Astrocyte (in vitro differentiated cells and primary cell): ENCODE measurements at places on chromosomes 11 and 22. TPM values are rescaled to one million over a fixed set of nuclear protein-coding genes. Genes with fewer than 3 reads are reported as not detected.

- H3K36me3 ChIP-seq: no peaks in the 10 kb centered on the region
- no peak for DNase-seq
- H3K4me1 ChIP-seq: no peaks in the 10 kb centered on the region
- peaks cover 17% of the 10 kb centered on the region for H3K27me3 ChIP-seq
- H3K27ac ChIP-seq: no peak overlapping the region
Measured at GRCh38 chr22:22076932-22077703, 94.5 kb upstream of the TOP3B start.

GRCh38 chr11:63621071-63621470 lies 6.8 kb upstream of the PLAAT3 start:
- H3K27me3 ChIP-seq: no peaks in the 10 kb centered on the region
- no peak overlapping the region for H3K27ac ChIP-seq
- no peaks in the 10 kb centered on the region for H3K36me3 ChIP-seq
- no peak overlapping the region for H3K4me3 ChIP-seq
- no peak for DNase-seq
- H3K4me1 ChIP-seq: no peaks in the 10 kb centered on the region

- peak; percentile 67 for DNase-seq
- H3K27ac ChIP-seq: no peak overlapping the region
- H3K36me3 ChIP-seq: no peaks in the 10 kb centered on the region
- peaks cover 3% of the 10 kb centered on the region for H3K4me1 ChIP-seq
Measured at GRCh38 chr11:88345408-88345807, 7.9 kb upstream of the CTSC start.

- DNase-seq: no peak
- H3K4me3 ChIP-seq: no peak overlapping the region
Measured at GRCh38 chr11:88359541-88359940, 22.0 kb upstream of the CTSC start.

GRCh38 chr11:47765086-47765485 lies 2.1 kb downstream of the FNBP4 start:
- peak; percentile 27 for DNase-seq
- peaks cover 22% of the 10 kb centered on the region for H3K36me3 ChIP-seq
- H3K4me3 ChIP-seq: peak overlapping the region; percentile 99
- H3K27me3 ChIP-seq: no peaks in the 10 kb centered on the region

Gene USH1C
- not detected in 2 replicates for total RNA-seq

- peaks cover 6% of the 10 kb centered on the region for H3K27me3 ChIP-seq
- no peak overlapping the region for H3K27ac ChIP-seq
- no peak overlapping the region for H3K4me3 ChIP-seq
- DNase-seq: no peak
- no peaks in the 10 kb centered on the region for H3K4me1 ChIP-seq
Measured at GRCh38 chr11:65730461-65730860, 9.9 kb upstream of the RNASEH2C start.

GRCh38 chr11:90220391-90220790 lies 2.5 kb downstream of the CHORDC1 start:
- peak; percentile 53 for DNase-seq
- peak overlapping the region; percentile 95 for H3K4me3 ChIP-seq
- H3K27me3 ChIP-seq: no peaks in the 10 kb centered on the region

DNA sequence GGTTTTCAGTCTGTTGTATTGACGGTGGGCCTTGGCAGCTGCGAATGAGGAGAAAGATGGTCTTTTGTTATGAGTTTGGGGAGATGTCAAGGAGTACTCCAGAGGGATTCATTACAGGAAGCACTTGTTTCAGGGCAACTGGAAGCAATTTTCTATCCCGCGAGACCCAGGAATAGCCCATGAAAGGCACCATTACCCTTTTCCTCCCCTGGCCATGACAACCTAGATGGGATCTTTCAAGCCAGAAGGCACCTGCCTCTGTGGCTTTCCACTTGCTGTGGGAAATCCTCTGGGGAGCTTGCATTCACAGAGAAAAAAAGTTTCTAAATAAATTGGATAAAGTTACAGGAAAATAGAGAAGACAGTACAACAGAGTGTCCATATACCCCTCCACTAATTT lies 2.7 kb downstream of the ZNF215 start:
- H3K27me3 ChIP-seq: no peaks in the 10 kb centered on the region
- H3K4me3 ChIP-seq: no peak overlapping the region
- H3K36me3 ChIP-seq: no peaks in the 10 kb centered on the region
- H3K4me1 ChIP-seq: peaks cover 12% of the 10 kb centered on the region

DNA sequence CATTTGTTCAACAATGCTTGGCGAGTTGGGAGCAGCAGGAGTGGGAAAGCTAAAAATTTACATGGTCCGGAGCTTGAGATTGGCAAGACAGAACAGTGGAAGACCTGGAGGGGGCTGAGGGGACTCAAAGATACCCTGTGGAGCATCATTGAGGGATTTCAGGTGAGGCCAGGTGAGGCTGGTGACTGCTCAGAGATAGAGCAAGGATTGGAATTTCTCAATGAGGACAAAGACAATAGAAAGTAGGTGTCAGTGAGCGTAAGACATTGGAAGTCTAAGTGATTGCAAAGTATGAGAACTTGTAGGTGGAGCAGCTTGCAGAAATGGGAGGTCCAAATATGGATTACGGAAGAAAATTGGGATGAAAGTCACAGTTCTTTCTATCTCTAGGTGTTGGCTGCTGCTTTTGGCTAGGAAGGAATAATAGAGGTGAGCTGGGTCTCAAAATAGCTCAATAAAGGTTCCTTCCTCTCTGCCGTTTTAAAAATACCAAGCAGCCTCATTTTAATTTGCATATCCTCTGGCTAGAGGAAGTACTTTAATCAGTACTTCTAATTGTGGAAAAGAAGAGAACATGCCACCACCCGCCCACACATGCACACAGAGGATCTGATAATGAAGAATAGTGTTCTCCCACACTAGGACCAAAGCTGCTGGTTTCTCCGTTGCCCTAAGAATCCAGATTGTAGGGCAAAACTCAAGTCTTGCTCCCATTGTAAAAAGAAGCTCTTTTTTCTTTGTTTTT lies 41.8 kb upstream of the SORL1-AS1 start:
- no peak overlapping the region for H3K27ac ChIP-seq
- no peaks in the 10 kb centered on the region for H3K27me3 ChIP-seq
- H3K4me3 ChIP-seq: no peak overlapping the region

Gene YAP1
- 122 and 129 TPM in 2 replicates for total RNA-seq

- H3K4me3 ChIP-seq: no peak overlapping the region
- H3K27me3 ChIP-seq: peaks cover 39% of the 10 kb centered on the region
- no peaks in the 10 kb centered on the region for H3K36me3 ChIP-seq
Measured at GRCh38 chr11:72584293-72584938, 89.8 kb downstream of the PDE2A start.

DNA sequence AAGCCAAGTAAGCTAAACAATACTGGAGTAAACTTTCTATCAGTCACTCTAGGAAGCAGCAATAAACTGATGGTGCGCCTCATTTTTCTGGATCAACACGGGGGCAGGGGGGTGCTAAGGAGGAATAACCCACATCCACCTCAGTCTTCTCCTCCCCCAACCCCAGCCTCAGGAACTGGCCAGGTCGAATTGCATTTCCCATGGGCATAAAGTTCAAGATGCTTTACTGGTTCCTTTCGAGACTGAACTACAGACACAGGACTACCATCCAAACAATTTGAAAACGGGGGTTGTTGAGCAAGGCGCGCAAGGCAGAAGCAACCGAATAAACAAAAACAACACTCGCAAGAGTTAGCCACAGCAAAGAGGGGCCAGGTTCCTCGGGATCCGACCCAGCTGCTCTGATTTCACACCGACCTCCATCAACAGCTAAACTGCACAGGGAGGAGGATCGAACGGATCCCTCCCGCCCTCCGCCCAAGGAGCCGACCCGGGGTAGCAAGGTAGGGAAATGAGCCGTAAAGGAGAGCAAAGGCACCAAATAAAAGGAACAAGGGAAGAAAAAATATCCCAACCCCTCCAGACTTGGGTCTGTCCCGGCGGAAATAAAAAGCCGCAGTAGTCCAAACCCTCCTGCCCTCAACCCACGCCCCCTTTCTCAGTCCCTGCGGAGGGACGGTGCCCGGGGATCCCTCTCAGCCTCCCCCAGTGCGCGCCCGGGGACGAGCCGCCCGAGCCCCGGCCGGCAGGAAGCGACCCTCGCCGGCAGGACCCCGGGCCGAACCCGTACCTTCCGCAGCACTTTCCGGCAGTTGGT lies 801 bp downstream of the SESN3 start:
- no peaks in the 10 kb centered on the region for H3K27me3 ChIP-seq
- H3K27ac ChIP-seq: no peak overlapping the region
- DNase-seq: no peak

DNA sequence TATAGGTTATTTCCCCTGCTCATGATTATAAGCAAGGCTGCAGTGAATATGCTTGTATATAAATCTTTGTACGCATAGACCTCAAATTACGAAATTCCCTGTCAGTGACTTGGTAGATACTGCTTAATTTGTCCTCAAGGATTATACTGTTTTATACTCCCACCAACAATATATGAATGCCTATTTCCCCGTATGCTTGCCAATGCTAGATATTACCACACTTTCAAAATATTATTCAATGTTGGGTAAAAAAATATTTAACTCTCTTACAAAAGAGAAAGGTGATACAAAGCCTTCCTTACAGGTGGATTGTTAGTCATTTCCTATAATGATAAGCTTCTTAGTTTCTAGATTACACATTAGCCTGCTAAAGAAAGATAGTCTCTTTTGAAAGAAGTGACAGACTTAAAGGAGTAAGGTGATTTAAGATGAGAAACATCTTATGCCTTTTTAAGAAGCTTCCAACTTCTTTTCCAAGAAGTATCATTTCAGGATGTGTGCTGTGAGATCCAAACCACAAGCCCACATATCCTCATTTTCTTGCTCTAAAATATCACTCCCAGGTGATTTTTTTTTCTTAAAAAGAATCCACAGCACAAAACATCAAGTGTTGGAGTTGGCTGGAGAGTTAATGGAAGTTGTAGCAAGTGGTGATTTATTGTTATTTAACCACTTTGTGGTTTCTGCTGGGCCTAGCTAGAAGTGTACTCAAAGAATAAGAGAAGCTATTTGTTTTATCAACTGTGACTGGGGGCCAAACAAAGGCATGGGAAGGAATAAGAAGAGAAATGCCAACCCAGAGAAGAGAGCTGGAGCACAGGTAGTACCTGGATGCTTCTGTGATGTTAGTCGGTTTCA lies 59.2 kb downstream of the BARX2 start:
- H3K36me3 ChIP-seq: no peaks in the 10 kb centered on the region
- peak; percentile 63 for DNase-seq
- H3K4me3 ChIP-seq: no peak overlapping the region

DNA sequence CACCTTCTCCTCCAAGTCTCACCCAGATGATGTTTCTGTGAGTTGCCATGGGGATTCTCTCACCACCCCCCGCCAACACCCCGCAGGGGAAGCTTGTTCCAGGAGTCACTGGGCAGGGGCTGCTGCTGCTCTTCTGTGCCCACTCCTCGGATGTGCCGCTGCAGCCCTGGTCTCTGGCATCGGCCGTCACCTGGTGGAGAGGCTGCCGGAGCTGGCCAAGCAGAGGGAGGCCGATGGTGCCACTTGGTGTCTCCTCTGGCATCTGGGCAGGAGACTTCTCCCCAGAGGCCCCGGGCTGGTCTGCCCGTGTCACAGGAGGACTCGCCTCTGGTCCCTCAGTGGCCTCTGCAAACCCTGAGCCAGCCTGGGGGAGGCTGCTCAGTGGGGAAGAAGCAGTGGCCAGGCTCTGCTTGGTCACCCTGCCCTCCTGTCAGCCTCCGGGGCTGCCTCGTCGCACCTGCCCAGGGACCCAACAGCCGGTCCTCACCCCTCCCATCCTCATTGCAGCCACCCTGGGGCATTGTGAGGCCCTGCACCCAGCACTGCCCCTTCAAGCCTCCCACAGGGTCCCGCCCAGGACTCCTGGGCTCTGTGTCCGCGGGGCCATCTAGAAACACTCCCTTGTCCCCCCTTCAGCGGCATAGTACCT lies 424 bp upstream of the ADORA2A start:
- no peak for DNase-seq
- peaks cover 12% of the 10 kb centered on the region for H3K4me1 ChIP-seq
- H3K27me3 ChIP-seq: peaks cover 9% of the 10 kb centered on the region
- H3K4me3 ChIP-seq: no peak overlapping the region
- no peak overlapping the region for H3K27ac ChIP-seq

DNA sequence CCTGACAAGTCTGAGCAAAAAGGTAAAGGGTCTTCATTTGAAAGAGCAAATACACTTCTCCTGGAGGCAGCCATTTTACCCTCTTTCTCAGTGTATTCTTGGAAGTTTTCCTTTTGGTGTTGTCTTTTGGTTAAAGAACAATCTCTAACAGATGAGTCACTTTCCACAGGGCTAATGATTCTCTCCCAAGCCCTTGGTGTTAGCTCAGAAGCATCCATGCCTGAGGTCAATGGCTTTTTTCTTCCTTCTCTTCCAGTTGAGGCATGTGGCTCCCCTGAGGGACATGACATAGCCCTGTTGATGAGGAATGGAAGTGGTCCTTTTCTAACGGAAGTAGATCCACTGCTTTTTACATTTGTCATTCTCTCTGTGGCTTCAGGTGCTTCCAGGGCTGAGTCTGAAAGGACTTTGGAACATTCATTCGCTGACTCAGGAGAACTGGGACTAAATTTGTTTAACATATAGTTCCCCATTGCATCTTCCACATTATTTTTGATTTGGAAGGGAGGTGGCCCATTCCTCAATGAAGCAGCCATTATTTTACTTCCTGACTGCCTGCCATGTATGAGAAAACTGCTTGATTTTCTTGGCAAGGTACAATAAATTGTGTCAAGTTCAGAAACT lies 13.8 kb upstream of the POGLUT3 start:
- H3K4me1 ChIP-seq: peaks cover 4% of the 10 kb centered on the region
- no peaks in the 10 kb centered on the region for H3K36me3 ChIP-seq
- DNase-seq: peak; percentile 87
- H3K27me3 ChIP-seq: no peaks in the 10 kb centered on the region

Gene NRXN2
- total RNA-seq: 0.14 and 0.17 TPM in 2 replicates

GRCh38 chr11:94780432-94780831 lies 12.3 kb downstream of the AMOTL1 start:
- no peak overlapping the region for H3K4me3 ChIP-seq
- H3K4me1 ChIP-seq: peaks cover 17% of the 10 kb centered on the region

DNA sequence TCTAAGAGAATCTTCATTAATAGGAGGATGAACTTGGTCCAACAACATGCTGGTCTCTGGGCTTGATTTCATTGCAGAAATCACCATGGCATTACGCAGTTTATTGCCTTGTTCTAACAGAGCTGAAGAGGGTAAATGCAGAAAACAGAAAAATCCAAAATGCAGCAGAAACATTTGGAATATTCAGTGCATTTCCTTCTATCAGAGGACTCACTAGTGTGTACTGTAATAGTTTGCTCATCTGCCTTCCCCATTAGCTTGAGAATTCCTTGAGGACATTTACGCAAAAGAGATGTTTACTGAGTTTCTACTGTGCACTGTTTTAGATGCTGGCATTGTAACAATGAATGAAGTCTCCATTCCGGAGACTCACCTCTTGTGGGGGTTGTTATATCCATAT lies 37.4 kb downstream of the C2CD3 start:
- DNase-seq: no peak
- H3K27me3 ChIP-seq: no peaks in the 10 kb centered on the region
- H3K27ac ChIP-seq: no peak overlapping the region
- no peak overlapping the region for H3K4me3 ChIP-seq
- peaks cover 12% of the 10 kb centered on the region for H3K4me1 ChIP-seq

- no peaks in the 10 kb centered on the region for H3K4me1 ChIP-seq
- no peaks in the 10 kb centered on the region for H3K27me3 ChIP-seq
- H3K27ac ChIP-seq: no peak overlapping the region
- no peaks in the 10 kb centered on the region for H3K36me3 ChIP-seq
Measured at GRCh38 chr11:105344938-105345337, 205.4 kb upstream of the CARD18 start.

Gene POU2AF3
- 0.27 TPM in 1 of 2 replicates, not detected in the other for total RNA-seq
